ENCODE measurements at places on chromosomes 3 and 15. TPM values are rescaled to one million over a fixed set of nuclear protein-coding genes. Genes with fewer than 3 reads are reported as not detected.

- no peak for DNase-seq
These were observed 119.6 kb downstream of the ETFA start for GRCh38 chr15:76191539-76192244.

- no peak for DNase-seq
These were observed 11.8 kb upstream of the FAM174B start for GRCh38 chr15:92667287-92667904.

- no peak for DNase-seq
These were observed 293.3 kb upstream of the THBS1 start for GRCh38 chr15:39287322-39288195.

- DNase-seq: no peak
These were observed 79.5 kb downstream of the DPH6 start for GRCh38 chr15:35466476-35466875.

Gene UBE2E2
- 5.3 TPM for total RNA-seq

GRCh38 chr3:104887069-104887468, 479.6 kb upstream of the ALCAM start:
- DNase-seq: no peak

Gene TUSC7
- not detected for total RNA-seq

All from natural killer cell (primary cell).